ENCODE measurements at places on chromosomes 6 and 20.

DNA sequence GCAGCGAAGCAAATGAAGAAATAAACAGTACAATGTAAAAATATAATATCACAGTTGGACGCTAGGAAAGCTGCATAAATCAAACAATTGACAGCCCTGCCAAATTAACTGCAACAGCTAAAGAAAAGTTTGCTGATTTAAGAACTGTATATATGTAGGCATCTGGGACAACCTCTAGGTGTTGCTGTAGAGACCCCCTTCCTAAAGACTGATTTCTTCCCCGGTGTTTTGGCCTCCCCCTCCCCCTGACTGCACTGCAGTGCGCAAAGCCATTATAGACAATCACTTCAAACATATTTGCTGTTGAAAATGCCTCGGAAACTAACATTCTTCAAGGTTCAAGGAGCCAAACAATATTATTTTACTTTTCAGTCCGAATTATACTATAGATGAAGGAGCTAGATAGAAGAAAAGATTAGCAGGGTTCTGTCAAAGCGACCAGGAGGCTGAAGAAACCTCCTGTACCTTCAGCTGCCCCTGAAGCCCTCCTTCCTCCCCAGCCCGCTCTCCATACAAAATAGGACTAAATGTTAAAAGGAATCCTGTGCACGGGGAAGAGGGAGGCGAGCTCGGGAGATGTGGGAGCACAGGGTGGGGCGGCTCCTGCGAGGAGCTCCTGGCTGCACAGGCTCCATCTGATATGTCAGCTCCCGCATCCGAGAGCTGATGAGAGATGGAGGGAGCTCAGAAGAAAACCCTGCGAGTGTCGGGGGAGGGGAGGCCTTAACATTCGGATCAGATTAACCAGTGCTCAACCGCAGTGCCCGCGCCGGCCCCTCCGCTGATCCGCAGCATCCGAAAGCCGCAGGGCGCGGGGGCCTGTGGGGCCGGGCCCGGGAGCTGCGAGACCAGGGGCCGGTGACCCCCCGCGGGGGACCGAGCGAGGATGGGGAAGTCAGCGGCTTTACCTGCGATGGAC is 822 bp downstream of the ELOVL4 start:
- DNase-seq: peak; percentile 24

- DNase-seq: no peak
These were observed at the start of gene NRN1 for GRCh38 chr6:6006428-6007365. Gene NRN1 (minus strand): TSS chr6:6006925. CDS start chr6:6006749, 176 bp downstream.

DNA sequence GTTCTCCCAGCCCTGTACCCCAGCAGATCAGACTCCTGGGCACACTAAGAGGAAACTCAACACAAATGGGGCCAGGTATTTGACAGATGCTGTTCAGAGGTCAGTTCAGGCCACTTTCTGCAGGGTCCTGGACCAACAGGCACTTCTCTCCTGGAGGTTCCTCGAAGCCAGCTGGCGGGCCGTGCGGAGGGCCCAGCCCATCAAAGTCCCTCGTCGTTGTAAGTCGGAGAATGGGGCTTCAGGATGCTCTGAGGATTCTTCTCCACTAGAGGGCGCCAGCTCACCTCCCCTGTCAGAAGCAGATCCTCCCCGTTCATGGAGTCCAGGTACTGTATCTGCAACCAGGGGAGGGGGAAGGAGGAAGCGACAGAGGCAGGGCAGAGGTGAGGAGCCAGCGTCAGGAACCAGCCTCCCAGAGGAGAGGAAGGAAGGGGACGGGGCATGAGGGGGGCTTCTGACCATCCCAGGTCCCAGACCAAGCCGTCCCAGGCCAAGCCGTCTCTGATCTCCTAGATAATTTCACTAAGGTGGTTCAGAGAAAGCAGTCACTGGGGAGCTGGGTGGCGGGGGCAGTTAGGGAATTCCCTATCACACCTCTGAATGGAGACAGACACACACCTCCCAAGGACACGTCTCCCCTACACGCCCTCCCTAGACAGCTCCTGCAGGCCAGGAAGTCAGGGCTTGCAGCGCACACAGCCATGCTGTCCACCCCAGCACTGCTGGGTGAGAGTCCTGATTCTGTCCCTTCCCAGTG is 11.7 kb upstream of the FAM83C start:
- DNase-seq: peak; percentile 81

GRCh38 chr20:21656308-21657067 is 49.0 kb upstream of the PAX1 start:
- no peak for DNase-seq

DNA sequence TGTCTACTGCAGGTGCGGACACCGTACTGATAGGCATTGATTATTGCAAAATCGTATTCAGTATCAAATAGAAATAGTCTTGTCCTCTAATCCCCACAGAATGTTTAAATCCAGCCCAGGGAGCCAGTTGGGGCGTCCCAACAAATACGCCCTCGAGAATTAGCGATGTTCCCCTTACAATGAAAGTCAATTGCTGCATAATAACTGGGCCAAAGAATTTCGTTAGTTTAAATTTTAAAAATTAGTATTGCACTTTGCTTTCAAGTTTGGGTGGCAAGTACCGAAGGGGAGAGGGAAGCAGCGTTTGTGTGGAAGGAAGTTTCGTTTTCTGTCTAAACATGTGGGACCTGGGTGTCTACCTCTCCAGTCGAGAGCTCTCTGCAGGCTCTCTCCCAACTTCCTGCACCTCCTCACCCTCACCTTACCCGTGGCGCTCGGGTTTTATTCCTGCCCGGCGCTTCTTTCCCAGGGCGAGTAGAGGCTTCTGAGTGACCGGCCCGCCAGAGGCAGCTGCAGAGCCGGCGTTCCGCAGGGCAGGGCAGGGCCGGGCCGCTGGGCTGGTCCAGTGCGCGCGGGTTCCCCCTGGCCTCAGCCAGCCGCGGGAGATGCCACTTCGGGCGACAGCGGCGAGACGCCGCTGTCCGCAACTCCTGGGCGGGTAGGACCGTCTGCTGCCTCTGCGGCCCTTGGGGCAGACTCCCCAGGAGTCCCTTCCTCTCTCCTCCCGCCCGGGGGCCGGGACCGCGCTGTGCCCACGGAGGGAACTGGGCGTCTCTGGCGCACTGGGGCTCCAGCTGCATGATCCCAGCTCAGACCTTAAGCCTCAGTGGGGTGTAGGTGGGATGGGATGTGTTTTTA is 862 bp upstream of the TFAP2C start:
- no peak for DNase-seq

DNA sequence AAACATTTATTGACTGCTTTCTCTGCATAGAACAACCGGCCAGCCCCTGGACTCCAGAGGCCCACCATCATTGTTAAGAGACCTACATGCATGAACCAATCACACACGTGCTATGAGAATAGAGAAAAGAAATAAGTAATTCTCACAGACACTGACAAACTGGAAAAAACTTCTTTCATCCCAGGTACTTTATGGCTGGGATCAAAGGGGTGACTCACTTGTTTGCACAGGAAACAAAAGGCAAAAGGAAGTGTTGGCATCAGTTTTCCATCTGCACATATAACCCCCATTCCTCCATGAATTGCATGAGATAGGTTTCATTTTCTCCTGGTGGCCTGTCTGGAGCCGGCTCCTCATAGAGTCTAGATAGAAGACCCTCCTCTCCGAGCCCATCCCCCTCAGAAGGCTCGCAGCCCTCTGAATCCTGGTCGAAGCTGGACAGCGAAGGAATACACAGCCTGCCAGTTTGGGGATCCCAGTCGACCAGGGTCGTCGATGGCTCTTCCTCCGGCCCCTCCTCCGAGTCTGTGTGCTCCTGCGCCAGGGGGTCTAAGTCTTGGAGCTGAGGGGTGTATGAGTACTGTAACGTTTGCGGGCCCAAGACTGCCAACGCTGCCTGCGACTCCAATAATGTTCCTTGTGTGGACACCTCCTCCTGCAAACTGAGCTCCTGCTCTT is 43.3 kb downstream of the IL20RA start:
- DNase-seq: no peak

- DNase-seq: no peak
These were observed 42.3 kb upstream of the OCSTAMP start for GRCh38 chr20:46592580-46593362.

GRCh38 chr6:143060806-143061596 is at the start of gene AIG1:
Gene AIG1 (plus strand): TSS chr6:143060889. CDS start chr6:143060926, 37 bp downstream.
- DNase-seq: no peak

DNA sequence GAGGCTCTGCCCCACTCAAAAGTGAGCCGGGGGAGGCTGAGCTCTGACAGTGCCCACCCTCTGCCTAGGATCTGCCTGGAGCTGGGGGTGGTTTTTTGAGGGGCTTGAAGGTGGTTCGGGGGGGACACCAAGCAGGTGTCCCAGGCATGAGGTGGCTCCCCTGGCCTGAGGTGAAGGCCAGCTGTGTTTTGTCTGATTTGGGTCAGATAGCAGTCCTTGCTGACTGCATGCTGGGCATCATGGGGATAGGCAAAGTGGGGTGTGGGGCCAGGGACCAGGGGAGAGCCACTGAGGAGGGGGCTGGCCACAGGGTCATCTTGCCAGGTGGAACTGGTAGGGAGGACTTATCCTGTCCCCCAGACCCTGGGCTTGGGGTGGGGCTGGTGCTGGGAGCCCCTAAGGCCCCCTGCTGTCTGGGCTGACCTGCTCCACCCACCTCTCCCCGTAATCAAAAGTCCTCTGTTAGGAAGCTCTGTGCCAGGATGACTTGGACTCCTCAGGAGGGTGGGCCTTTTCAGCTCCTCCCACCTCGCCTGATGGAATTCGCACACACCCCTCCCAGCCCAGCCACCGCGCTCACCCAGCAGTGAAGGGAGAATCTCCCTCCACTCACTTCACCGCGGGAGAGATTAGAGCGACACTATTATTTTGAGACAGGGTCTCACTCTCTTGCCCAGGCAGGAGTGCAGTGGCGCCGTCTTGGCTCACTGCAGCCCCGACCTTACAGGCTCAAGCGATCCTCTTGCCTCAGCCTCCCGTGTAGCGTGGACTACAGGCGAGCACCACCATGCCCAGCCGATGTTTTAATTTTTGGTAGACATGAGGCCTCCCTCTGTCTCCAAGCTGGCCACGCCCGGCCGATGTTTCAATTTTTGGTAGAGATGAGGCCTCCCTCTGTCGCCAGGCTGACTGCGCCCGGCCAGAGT is 1.5 kb upstream of the COL9A3 start:
- no peak for DNase-seq

DNA sequence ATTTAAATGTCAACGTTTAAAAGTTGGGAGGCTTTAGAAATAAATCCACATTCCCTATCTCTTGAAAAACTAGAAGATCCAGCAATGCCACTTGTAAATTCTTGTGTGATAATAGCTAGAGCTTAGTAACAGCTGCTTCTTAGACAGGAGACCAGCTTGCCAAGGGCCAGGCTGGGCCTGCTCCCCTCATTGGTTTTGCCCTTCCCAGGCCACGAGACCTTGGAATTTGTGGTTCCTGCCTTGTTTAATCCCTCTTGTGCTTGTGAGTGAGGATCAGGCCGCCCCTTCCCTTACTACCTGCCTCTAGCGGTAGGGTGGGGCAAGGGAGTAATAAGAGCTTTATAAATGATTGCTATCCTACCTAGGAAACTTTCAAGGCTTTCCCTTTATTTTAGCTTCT is 363.5 kb downstream of the SYNE1 start:
- DNase-seq: no peak

GRCh38 chr20:18645196-18645745 is 57.4 kb downstream of the DTD1 start:
- no peak for DNase-seq

GRCh38 chr20:5968462-5968861 is 18.0 kb downstream of the MCM8 start:
- no peak for DNase-seq

DNA sequence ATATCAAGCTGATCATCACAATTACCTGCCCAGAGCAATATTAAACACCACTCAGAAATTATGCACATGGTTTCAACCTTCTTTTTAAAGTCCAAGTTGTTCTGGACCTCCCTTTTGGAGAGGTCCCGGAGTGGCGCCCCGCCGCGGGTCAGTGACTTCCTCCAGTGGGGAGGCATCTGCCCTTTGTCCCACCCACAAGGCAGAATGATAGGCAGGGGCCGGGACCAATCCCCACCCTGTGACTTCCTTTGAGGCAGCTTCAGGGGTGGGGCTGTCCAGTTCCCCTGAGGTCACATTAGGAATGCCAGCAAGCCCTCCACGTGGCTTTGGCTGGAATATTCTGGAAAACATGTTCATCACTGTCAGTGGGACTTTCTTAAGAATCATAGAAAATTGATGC is 207.0 kb downstream of the ANKRD60 start:
- no peak for DNase-seq

DNA sequence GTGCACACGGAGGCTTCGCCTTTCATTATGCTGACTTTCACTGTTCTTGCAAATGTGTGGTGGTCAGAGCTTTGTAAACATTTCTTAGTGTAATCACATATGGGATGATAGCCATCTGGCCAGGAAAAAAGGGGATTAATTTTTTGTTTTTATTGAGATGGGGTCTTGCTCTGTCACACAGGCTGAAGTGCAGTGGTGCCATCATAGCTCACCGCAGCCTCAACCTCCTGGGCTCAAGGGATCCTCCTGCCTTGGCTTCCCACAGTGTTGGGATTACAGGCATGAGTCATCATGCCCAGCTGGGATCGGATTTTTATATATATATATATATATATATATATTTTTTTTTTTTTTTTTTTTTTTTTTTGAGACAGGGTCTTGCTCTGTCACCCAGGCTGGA is 11.0 kb upstream of the TIAM2 start:
- DNase-seq: no peak

- no peak for DNase-seq
These were observed 944.8 kb upstream of the CITED2 start for GRCh38 chr6:140319209-140319608.

DNA sequence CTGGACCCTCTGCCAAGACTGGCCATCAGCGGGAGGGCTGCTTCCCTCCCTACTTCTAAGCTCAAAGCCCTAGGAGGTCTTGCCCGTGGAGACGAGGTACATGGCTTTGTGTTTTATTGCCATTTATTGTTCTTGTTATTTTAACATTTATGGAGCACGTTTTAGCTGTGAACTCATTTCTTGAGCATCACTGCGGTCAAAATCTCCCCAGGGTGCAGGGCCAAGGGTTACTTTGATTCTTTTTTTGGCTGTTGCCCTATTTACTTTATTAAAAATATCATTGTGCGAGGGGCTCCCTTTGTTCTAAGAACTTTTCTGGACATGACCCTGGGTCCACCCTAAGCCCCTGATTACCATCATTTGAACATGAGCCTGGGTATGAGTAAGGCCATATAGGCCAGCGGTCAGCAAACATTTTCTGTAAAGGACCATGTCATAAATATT is 51.6 kb downstream of the EYA2 start:
- DNase-seq: no peak

DNA sequence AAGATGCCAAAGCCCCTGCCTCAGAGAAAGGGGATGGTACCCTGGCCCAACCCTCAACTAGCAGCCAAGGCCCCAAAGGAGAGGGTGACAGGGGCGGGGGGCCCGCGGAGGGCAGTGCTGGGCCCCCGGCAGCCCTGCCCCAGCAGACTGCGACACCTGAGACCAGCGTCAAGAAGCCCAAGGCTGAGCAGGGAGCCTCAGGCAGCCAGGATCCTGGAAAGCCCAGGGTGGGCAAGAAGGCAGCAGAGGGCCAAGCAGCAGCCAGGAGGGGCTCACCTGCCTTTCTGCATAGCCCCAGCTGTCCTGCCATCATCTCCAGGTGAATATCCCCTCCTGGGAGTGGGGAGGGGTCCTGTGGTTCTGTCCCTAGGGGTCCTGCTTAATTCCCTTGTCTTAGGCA is 1.1 kb downstream of the MYLK2 start:
- no peak for DNase-seq
